ENCODE measurements at places on chromosomes 12 and 14. TPM values are rescaled to one million over a fixed set of nuclear protein-coding genes. Genes with fewer than 3 reads are reported as not detected.

Gene OR4K17
- not detected for total RNA-seq

Gene BCL2L2
- 18.7 TPM for total RNA-seq

Gene GPR132
- 0.43 TPM for total RNA-seq

Gene BBS10
- 5.2 TPM for total RNA-seq

Gene C12orf42
- total RNA-seq = not detected

Gene GNB3
- total RNA-seq = 1.9 TPM
